ENCODE measurements at places on chromosomes 7 and 10.

GRCh38 chr7:48964074-48964473, 39.7 kb downstream of the CDC14C start:
- no peak for DNase-seq

GRCh38 chr10:95429639-95430038, 131.5 kb downstream of the SORBS1 start:
- DNase-seq = no peak

DNA sequence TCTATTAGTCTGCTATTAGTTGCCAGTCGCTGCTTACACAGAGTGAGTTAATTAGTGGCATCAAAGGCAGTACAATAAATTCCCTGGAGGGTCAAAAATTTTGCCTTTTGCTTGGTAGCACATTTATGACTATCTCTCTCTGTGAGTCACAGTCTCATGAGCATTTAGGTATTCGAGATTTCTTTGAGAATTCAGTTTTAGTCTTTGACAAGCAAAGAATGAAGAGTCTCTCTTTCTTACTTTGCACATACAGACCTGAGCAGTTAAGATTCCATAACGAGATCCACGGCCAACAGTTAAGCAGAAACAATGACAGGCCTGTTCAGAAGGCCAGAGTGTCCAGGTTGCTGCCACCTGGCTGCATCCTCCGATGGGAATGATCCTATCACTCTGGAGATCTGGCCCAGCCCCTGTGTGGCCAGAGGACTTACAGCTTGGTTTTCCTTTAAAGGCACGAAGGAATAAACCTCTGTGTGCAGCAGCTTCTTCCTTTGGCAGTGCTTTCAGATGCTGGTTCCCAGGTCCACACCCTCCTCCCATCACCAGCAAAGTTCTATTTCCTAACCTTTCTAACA, 80.6 kb downstream of the GLI3 start:
- no peak for DNase-seq

- peak; percentile 1 for DNase-seq
Observed at GRCh38 chr10:90787393-90788198, 70.2 kb downstream of the HTR7 start.

DNA sequence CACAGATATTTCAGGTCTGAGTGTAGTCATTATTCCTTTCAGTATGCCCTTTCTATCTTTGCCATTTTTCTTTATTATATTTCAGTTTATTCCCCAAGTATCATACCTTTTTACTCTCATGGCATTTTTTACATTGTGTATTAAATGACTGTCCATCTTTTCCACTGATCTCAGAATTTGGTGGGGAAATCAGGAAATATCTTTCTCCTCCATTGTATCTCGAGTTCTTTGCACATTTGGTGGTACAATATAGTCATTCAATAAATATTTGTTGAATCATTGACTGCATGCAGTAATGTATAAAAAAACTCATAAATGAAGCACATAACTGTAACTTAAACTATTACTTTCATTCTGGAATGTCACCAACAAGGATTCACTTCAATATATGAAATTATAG, 354.7 kb downstream of the HGF start:
- no peak for DNase-seq

- no peak for DNase-seq
Observed at GRCh38 chr7:80935991-80936780, 17.3 kb upstream of the SEMA3C start.

DNA sequence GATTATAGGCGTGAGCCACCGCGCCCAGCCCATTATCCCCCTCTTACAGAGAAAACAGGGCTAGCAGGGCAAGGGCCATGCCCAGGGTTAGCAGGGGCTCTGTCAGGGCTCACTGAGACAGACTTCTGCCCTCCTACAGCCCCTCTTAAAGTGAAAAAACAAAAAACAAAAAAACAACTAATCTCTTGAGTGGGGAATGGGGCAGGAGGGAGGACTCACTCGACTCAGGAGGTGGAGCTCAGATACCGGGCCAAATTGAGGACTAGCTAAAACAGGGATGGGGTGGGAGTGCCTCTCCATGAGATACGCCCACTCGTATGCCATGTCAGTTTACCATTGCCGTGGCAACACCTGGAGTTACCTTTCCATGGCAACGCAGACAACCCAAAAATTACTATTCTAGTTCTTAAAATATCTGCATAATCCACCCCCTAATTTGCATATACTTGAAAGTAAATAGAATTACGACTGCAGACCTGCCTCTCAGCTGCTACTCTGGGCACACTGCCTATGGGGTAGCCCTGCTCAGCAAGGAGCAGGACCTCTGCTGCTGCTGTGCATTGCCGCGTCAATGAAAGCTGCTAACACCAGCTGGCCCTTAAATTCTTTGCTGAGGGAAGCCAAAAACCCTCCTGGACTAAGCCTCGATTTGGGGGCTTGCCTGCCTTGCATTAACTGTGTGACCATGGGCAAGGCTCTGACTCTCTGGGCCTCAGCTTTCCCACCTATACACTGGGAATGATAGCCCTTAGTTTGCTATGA, 13.4 kb downstream of the SSC4D start:
- peak; percentile 19 for DNase-seq

DNA sequence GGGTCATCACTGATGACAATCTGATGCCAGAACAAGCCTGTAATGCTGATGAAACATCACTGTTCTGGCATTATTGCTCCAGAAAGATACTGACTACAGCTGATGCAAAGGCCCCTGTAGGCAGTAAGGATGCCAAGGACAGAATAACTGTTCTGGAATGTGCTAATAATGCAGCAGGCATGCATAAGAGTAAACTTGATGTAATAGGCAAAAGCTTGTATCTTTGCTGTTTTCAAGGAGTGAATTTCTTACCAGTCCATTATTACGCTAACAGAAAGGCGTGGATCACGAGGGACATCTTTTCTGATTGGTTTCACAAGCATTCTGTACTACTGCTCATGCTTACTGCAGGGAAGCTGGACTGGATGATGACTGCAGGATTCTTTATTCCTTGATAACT, 18.7 kb downstream of the LCOR start:
- no peak for DNase-seq

- DNase-seq = no peak
Observed at GRCh38 chr10:106947643-106948042, 216.9 kb downstream of the SORCS1 start.

- DNase-seq = no peak
Observed at GRCh38 chr7:67821116-67821515, 824.5 kb downstream of the TYW1 start.

All from NCI-H2227 treated with DMSO at 0.1 percent for 48 hours (cell line).